ENCODE measurements at places on chromosomes 13 and 19.

DNA sequence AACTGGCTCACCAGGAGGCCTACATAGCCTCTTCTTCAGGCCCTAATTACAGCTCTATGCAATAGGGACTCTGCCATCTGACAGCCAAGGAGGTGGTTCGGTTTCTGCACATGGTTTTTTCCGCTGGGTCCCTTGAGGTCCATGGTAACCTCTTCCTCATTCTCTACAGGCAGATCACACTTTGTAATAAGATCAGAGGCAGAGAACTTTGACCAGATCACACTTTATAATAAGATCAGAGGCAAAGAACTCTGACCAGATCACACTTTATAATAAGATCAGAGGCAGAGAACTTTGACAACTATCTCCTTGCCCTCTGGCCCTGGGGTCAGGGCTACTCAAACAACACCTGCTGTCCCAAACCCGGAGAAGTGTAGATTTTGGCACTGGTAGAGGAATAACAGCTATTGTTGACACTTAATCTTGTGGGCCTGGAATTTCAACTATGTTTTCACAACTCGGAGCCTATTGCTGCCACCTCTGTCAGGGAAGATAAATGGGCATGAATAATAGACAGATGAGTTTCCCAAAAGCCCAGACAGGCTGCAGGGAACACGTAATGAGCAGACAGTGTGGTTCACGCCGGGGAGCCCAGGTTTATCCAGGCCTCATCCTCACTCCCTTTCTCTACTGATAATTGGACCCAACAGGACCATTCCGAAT lies 246.1 kb downstream of the UQCRFS1 start:
- no peak for DNase-seq

DNA sequence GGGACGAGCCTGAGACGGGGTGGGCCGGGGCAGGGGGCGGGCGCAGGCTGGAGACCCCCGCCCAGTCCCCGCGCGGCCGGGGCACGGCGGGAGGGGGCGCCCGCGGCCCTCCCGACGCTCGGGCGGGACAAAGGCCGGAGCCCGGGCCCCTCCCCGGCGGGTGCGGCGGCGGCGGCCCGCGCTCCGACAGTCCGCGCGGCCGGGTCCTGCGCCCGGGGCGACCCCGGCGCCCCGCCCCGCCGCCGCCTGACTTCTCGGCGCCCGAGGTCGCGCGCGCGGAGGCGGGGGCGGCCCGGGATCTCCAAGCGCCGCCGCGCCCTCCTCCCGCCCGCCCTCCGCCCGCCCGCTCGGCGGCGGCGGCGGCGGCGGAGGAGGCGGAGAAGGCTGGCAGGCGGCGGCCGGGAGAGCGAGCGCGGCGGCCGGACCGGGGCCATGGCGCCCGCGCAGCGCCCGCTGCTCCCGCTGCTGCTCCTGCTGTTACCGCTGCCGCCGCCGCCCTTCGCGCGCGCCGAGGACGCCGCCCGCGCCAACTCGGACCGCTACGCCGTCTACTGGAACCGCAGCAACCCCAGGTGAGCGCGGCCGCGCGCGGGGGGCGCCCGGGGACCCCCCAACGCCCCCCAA lies at the start of gene EFNA2:
EFNA2 (plus strand) TSS at position 137 of the 624 bp plus-strand sequence; CDS start at position 433, 296 bp downstream.
- DNase-seq = no peak

GRCh38 chr19:10104665-10105508 lies 1.3 kb upstream of the PPAN start:
- DNase-seq = peak; percentile 81

GRCh38 chr13:30685320-30685859 lies 50.0 kb upstream of the ALOX5AP start:
- DNase-seq = no peak

DNA sequence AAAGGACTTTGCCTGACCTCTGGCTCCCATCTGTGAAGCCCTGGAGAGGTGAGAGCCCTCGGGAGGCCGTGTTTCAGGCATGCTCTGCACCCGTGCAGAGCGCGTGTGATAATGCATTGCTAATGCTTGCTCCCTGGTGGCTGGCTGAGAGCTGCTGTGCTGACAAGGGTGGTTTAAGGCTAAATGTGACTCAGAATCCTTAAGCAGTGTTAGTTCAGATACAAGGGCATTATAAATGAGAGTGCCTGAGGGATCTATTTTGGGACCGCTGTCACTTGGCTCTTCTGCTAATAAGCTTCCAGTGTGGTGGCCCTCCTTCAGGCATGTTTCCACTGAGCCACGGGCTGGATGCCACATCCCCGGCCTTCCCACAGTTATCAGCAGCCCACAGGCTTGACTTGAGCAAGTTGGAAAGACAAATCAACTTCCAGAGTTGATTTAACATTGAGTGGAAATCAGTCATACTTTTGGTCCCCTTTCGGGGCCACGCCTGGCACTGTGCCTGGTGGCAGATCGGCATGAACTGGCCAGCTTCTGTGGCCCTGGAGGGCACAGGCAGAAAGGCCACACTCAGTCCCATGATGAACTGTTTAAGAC lies 17.0 kb downstream of the ALOX5AP start:
- DNase-seq = no peak

DNA sequence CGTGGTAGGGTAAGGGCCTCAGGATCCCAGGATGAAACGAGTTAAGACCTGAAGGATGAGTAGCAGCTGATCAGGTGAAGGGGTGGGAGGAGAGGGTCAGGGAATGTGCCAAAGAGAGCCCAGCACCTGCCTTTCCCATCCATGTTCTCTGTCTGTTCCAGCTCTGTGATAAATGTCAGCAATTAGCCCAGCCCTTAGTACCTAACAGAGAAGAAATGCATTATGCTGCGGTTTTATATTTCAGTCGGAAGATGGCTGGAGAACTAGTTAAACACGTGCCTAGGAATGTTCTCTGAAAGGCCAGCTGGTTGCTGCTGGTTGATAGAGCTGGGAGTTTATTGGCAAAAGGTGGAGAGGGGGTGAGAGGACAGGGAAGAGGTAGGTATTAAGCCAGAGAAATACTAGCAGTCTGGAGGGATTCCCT lies 268.2 kb downstream of the SHISA2 start:
- DNase-seq = no peak

DNA sequence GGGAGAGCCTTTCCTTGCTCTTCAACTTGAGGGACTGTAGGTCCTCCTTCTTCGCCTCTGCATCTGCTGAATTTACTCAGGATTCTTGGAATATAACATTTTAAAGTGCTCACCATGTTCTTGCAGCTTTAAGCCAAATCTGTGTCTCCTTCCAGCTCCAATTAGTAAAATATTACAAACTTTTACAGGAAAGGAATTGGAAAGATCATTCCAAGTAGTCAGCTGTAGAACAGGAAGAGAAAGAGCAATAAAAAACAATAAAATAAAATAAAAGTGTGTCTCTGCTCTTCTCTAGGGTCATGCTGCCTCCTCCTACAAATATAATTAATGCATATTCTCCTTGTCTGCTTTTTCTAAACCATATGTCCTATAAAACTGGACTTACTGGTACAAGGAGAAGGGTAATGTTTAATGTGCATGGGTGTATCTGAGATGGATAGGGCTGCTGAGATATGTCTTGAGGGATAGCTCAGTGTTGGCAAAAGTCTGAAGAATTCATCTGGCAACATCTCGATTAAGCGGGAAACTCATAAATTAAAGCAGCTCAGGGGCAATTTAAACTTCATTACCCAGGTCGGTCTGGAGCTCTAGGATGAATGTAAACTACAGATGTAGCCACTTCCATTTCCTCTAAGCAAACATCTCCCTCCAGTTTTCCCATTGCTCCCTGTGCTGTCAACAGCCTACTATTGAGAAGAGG lies 25.0 kb downstream of the ENOX1 start:
- DNase-seq = no peak

DNA sequence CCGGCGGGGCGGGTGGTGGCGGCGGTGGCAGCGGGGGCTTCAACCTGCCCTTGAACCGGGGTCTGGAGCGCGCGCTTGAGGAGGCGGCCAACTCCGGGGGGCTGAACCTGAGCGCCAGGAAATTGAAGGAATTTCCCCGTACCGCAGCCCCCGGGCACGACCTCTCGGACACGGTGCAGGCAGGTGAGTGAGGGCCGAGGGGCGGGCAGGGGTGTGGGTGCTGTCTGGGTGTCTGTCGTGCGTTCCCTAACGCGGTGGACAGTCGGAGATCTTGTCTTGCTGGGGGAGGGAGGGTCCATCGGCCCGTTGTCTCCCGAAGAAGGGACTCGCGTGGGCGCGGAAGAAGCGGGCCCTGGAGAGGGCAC lies 533 bp downstream of the LRCH1 start:
- DNase-seq = peak; percentile 13

- DNase-seq = no peak
Measured at GRCh38 chr13:39130301-39130700, 92.0 kb downstream of the NHLRC3 start.

DNA sequence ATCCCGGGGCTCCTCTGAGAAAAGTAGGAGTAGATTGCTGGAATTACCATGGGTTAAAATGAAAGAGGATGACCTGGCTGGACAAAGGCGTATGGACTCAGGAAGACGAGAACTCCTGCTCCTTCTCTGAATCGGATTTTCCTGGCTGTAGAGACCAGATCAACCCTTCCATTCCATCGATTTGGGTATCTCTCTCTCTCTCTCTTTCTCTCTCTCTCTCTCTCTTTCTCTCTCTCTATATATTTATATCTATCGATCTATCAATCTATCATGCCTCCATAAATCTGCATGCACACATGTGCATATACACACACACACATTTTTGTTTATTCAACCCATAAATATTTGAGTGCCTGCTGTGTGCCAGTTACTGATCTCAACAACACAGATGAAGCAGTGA lies 234.9 kb downstream of the LMO7 start:
- no peak for DNase-seq

GRCh38 chr13:98994896-98995295 lies 17.0 kb upstream of the DOCK9 start:
- no peak for DNase-seq

DNA sequence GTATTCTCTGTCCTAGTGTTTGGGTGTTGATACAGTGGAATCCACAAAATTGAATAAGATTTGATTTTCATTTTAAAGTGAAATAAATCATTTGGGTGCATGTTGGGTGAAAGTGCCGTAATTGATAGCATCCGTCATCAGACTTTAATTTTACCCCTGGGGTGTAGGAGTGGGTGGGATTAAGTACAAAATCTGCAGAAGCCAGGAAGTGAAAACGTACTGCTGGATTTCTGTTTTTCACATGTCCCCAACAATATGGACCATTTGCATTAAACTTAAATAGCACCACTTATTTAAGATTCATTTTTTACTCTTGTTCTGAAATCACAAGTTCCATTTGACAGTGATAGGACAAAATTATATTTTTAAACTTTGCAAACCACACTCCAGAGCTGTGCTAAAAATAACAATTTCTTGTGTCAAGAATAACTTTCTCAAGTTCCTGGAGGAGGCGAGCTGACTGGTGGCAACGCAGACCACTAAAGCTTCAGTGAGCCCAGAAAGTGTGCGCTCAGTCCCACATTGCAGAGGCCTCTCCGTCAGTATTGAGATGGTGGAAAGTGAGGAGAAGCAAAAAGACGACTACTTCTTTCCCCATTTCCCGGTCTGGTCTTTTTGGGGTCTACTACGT lies 71.3 kb downstream of the ARHGEF7 start:
- DNase-seq = no peak

DNA sequence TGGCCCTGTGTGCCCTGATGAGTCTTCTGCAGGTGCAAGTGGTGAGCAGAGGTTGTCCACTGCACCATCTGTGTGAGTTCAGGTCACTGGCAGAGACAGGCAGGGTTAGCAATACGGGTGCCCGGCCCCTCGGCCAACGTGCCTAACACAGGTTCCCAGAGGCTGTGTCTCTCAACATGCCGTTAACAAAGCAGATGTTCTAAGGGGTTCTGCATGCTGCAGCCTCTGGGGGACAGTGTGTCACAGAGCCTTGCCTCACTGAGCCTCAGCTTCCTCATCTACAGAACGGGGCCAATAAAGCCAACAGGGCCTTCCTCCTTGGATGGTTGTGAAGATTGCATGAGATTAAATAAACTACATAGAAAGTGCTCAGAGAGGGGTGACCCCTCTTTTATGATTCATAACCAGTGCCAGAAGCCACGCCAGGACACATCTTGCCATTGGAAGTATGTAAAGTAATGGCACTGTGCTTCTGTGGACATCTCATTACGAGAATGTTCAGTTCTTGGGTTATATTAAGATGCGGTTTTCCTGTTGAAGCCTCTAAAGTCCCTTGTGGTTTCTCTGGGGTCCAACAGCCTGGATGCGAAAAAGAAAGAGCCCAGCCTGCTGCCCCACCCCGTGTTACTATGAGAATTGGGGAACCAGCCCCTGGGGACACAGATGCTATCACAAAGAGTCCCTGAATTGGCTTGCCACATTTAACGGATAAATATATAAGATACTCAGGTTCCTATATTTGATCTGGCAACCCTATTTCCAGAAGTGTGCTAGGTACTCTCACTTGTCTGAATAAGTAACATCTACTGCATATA lies 11.2 kb upstream of the ARHGEF18 start:
- DNase-seq = peak; percentile 69

GRCh38 chr13:104024416-104025170 lies 958.4 kb upstream of the SLC10A2 start:
- no peak for DNase-seq

- no peak for DNase-seq
Measured at GRCh38 chr13:75836441-75836840, 200.3 kb downstream of the LMO7 start.

- DNase-seq = no peak
Measured at GRCh38 chr13:37175996-37176395, 70.5 kb upstream of the CSNK1A1L start.

GRCh38 chr19:35249146-35249847 lies 495 bp downstream of the LSR start:
- no peak for DNase-seq

DNA sequence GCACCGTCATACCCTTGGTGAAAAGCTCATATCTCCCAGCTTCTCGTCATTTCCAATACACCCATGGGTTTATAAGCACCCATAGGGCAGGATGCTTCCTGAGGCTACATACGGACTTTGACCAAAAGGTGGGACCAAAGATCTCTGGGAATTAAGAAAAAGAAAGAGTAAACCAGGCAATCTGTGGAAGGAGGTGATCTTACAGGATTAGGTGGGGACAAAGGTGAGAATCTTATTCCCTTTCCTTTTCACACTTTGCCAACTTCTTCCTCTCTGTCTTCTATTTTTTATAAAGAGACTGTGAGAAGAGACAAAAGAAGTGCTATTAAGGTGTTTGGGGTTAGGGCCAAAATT lies 172.0 kb downstream of the DLEU7 start:
- no peak for DNase-seq

DNA sequence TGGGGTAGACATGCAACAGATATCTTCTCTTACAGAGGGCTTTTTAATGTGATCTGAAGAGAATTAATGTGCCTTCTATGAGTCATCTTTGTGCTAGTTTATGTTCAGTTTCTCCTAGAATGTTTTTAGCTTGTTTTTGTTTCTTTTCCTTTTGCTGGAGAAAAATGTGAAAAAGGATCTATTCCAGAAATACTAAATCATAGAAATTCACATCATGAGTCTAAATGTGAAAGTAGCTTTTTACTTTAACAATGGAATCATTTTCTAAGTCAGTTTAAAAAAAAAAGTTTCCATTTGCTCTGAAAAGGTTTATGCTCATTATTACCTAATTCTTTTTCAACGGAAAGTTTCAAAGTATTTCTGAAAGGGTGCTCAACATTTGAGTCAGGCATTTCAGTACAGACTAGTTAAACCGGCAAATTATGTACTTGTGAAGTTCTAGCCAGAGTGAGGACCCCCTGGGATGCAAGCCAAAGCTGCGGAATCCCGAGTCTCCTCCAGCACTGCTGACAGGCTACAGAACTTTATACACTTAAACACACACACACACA lies 72.9 kb downstream of the SPATA13 start:
- DNase-seq = no peak

- DNase-seq = peak; percentile 41
Measured at GRCh38 chr19:4597975-4598671, 38.6 kb upstream of the SEMA6B start.

All from hematopoietic multipotent progenitor cell treated with erythropoietin and hydrocortisone succinate and interleukin-3 and kit ligand, for 8 days (in vitro differentiated cells).